ENCODE measurements at places on chromosomes 13 and 19.

- DNase-seq: no peak
Measured at GRCh38 chr19:32246006-32246405, 99.4 kb upstream of the ZNF507 start.

GRCh38 chr13:50255639-50256038, 240.4 kb downstream of the KCNRG start:
- no peak for DNase-seq

DNA sequence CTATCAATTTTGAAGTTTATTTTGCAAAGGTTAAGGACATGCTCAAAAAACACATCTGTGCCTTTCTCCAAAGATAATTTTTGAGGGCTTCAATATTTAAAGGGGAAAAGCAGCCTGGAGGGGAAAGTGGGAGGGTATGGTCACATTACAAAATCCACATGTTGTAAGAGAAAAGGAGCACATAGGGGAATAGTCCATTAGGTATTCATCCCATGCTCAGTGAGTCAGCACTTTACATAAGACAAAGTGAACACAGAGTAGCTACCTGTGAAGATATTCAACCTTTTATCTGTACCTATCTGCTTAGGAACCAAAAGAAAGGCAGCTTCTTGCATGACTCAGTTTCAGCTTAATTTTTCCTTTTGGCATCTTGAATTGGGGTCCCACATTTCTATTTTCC, 932.0 kb downstream of the SLITRK6 start:
- no peak for DNase-seq

DNA sequence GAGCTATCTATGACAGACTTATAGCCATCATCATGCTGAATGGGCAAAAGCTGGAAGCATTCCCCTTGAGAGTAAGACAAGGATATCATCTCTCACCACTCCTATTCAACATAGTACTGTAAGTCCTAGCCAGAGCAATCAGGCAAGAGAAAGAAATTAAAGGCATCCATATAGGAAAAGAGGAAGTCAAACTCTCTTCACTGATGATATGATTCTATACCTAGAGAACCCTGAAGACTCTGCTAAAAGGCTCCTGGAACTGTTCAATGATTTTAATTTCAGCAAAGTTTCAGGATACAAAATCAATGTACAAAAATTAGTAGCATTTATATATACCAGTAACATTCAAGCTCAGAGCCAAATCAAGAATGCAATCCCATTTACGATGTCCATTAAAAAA, 21.7 kb upstream of the C1QTNF9B start:
- DNase-seq: no peak

GRCh38 chr13:95253033-95253432, 48.2 kb downstream of the ABCC4 start:
- no peak for DNase-seq

DNA sequence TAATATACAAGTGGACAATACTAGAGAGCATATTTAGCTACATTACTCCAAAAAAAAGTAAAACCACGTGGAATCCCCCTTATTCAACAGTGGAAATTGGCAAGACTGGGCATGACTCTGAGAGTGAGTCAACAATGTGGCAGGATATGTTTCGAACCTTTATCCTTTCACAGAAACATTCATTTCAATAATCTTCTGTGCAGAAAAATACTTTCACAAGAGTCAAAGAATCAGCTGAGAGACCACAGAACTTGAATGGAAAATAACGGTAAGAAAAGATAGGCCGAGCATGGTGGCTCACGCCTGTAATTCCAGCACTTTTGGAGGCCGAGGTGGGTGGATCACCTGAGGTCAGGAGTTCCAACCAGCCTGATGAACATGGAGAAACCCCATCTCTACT, 25.1 kb upstream of the CD70 start:
- no peak for DNase-seq

DNA sequence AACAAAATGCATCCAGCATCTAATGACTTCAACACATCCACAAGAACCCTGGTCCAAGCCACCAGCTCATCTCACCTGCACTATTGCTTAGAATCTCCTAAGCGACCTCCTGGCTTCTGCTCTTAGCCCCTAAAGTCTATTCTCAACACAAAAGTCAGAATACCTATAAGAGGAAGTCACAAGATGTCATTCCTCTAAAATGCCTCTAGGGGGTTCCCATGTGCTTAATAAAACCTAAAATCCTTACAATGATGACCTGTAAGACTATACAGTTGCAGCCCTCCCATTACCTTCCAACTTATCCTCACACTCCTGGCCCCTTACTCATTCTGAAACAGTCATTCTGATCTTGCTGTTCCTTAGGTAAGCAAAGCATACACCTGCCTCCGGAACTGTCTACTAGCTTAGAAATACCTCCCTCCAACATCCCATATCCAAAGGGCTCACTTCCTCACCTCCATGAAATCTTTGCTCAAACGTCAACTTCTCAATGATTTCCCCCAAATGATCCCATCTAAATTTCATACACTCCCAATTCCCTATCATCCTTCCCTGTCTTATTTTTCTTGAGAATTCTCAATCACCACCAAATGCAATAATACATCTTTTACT, 10.0 kb downstream of the ATP7B start:
- DNase-seq: peak; percentile 35

GRCh38 chr13:28346154-28346553, 148.8 kb downstream of the FLT1 start:
- no peak for DNase-seq

DNA sequence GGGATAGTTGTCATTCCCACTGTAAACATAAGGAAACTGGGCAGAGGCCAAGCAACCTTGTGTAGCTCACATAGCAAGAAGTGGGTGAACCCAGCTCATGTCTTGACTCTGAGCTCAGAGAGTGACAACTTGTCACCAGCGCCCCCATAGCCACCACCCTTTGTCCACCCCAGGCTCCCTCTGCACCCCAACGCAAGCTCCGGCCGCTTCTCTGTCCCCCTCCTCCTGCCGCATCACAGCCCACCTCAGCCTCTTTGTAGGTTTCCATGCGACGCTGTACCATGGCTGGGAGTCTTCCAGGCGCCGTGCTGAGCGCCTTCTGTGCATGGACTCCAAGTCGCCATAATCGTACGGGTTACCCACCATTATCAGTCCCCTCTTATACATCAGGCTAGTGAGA, 3.3 kb downstream of the GP6 start:
- no peak for DNase-seq

- no peak for DNase-seq
Measured at GRCh38 chr13:78700121-78700910, 41.4 kb upstream of the OBI1 start.
